ENCODE measurements at places on chromosomes 16 and 17. TPM values are rescaled to one million over a fixed set of nuclear protein-coding genes. Genes with fewer than 3 reads are reported as not detected.

Gene ENPP7
- total RNA-seq: not detected

Gene RASL10B
- 0.10 TPM for total RNA-seq

Gene TBC1D3K
- not detected for total RNA-seq

Gene TPSD1
- not detected for total RNA-seq

Gene CLDN7
- 1.3 TPM for total RNA-seq

Gene SHISA6
- not detected for total RNA-seq

Gene SMG1
- 123 TPM for total RNA-seq

Gene MRTFB
- total RNA-seq: 15.5 TPM

Gene CLCN7
- total RNA-seq: 41.9 TPM

Gene CFDP1
- 41.6 TPM for total RNA-seq

Gene RTN4RL1
- 0.10 TPM for total RNA-seq

Gene ARL5C
- not detected for total RNA-seq

Gene RCVRN
- not detected for total RNA-seq

Gene SULT1A2
- 0.57 TPM for total RNA-seq

Gene SNAI3
- 13.4 TPM for total RNA-seq

Gene NT5M
- 9.0 TPM for total RNA-seq

Gene SMCR8
- total RNA-seq: 23.7 TPM

Gene PDILT
- not detected for total RNA-seq

Gene CTRB1
- total RNA-seq: not detected

Gene KRT9
- not detected for total RNA-seq

Gene MEIOC
- total RNA-seq: 0.16 TPM

Gene DPEP3
- total RNA-seq: not detected

Gene CCL8
- total RNA-seq: not detected

Gene NPB
- total RNA-seq: 0.18 TPM

Gene KCNJ18
- total RNA-seq: not detected

Gene KRT27
- not detected for total RNA-seq

Gene NPIPB2
- total RNA-seq: 17.9 TPM

Gene CCR7
- total RNA-seq: 171 TPM

Gene CDR2L
- total RNA-seq: 0.18 TPM

Gene GAS2L2
- total RNA-seq: not detected

Gene CFAP119
- 4.8 TPM for total RNA-seq

Gene C16orf95
- 9.4 TPM for total RNA-seq

Gene KRTAP2-1
- total RNA-seq: not detected

Gene SYT17
- not detected for total RNA-seq

Gene MRC2
- 1.7 TPM for total RNA-seq

Gene SOX8
- total RNA-seq: not detected

Gene SEBOX
- total RNA-seq: not detected

Gene HSPB9
- 0.16 TPM for total RNA-seq
